Choroid plexus epithelial cell (primary cell): ENCODE measurements at places on chromosomes 4 and X.

GRCh38 chr4:95599777-95600400 lies 51.1 kb upstream of the UNC5C start:
- DNase-seq = peak; percentile 3

DNA sequence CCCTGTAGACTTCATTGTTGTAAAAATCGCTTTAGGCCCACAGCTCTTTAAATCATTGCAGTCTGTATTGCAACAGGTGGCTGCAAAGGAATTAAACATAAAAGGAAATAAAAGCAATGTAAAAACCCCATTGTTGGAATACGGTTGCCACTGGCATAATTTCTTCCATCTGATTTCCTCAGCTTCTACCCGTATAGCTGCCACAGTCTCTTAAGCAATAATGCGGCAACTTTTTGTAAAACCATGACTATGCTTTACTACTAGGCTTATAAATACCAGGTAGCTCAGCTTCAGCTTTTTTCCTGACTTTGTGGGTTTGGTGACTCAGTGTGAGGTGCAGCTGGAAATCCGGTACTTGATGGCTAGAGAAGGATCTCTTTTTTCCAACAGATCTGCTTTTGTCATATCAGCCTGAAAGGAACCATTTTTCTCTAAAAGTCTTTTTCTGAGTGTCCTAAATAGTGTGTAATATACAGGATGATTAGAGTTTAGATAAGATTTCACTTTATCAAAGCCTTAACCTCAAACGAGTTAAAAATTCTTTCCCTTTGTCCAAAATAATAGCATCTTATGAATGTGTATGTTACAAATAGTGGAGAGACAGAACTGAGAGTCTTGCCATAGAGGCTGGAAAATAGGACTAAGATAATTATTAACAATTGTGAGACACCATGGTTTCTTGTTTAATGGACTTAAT lies 268.0 kb downstream of the ADGRL3 start:
- peak; percentile 79 for DNase-seq

GRCh38 chrX:107818900-107819521 lies 6.7 kb upstream of the MID2 start:
- no peak for DNase-seq

- no peak for DNase-seq
Measured at GRCh38 chr4:54172156-54172555, 56.9 kb upstream of the PDGFRA start.

DNA sequence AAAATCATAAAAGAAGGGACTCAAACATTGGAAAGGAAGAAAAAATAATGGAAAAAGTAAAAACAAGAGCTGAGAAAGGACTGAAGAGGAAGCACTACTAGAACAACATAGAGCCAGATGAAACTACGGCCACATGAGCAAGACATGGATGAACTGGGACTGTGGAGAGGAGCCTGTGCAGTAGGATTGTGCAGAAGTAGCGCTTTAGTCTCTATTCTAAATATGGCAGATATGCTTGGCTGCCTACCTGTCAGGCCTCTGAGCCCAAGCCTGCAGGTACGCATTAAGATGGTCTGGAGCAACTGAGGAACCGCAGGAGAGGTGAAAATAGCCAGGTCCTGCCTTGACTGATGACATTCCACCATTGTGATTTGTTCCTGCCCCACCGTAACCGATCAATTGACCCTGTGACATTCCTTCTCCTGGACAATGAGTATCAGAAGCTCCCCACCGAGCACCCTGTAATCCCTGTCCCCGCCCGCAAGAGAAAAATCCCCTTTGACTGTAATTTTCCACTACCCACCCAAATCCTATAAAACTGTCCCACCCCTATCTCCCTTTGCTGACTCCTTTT lies 154.3 kb downstream of the CAMK2D start:
- no peak for DNase-seq
